ENCODE measurements at places on chromosomes 3 and 15.

- DNase-seq = no peak
Measured at GRCh38 chr3:119420196-119420595, 43.2 kb downstream of the TMEM39A start.

DNA sequence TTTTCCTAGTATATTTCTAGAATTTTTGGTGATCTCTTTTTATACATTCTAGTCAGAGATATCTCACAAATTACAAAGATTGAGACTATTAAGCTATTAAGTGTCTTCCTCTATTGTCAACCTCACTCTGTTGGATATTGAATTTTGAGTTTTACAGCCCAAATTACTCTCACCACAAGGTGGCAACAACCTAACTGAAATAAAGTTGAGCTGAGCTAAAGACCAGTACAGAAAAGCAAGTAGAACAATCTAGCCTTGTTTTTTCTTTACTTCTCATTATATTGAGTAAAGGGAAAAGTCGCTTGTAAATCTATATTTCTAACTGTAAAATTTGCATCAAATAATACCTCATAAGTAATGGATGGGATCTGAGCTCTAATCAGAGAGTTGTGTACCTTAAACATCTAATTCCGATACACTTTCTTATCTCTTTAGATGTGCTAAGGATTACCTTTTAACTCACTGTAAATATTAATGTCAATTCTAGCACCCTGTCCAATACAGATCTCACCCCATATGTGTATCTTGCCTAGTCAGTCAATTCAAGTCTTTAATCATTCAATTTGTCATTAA is 13.6 kb upstream of the COMMD2 start:
- peak; percentile 18 for DNase-seq

DNA sequence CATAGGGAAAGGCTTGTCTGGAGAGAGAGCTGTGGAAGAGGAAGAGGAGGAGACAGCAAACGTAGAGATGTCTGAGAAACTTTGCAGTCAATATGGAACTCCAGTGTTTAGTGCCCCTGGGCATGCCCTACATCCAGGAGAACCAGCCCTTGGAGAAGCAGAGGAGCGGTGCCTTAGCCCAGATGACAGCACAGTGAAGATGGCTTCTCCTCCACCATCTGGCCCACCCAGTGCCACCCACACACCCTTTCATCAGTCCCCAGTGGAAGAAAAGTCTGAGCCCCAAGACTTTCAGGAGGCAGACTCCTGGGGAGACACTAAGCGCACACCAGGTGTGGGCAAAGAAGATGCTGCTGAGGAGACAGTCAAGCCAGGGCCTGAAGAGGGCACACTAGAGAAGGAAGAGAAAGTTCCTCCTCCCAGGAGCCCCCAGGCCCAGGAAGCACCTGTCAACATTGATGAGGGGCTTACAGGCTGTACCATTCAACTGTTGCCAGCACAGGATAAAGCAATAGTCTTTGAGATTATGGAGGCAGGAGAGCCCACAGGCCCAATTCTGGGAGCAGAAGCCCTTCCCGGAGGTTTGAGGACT is 6.9 kb downstream of the MAP1A start:
- DNase-seq = peak; percentile 20

GRCh38 chr15:88021601-88022000 is 234.9 kb downstream of the NTRK3 start:
- DNase-seq = no peak

- DNase-seq = no peak
Measured at GRCh38 chr3:102480139-102480538, 45.3 kb downstream of the ZPLD1 start.

DNA sequence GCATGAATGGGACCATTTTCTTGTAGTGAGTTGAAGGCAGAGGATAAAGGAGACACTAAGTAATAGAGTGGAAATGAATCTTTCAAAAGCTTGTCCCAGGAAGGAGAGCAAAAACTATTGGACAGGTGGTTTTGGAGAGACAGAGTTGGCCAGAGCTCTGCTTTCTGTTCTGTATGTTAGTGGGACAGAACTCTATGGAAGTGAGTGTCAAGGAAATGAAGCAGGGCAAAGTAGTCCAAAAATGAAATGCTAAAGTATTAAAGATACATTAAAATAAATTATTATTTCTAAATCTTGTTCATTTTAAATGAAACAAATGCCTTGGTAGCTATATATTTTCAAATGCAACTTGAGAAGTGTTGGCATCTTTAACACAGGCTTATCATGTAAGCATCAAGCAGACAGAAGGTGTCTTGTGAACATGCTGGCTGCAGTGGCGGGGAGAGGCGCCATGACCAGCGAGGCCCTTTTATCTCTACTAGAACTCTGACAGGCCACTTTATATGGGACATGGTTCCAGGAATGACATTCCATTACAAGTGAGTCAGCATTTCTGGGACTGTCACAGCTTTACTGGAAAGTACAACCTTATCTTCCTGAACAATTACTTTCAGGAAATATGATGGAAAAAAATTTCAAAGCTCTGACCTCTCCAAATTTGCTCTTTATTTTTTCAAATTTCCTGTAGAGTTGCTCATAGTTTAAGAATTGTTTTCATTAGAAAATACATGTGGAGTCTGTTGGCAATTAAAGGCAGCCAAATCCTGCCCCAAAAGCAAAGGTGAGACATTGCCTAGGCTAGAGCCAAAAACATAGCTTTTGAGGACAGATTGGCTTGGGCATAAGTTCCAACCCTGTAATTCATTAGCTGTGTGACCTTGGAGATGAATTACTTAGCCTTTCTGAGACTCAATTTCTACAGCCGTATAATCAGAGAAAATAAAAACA is 106.5 kb downstream of the ECT2 start:
- no peak for DNase-seq

DNA sequence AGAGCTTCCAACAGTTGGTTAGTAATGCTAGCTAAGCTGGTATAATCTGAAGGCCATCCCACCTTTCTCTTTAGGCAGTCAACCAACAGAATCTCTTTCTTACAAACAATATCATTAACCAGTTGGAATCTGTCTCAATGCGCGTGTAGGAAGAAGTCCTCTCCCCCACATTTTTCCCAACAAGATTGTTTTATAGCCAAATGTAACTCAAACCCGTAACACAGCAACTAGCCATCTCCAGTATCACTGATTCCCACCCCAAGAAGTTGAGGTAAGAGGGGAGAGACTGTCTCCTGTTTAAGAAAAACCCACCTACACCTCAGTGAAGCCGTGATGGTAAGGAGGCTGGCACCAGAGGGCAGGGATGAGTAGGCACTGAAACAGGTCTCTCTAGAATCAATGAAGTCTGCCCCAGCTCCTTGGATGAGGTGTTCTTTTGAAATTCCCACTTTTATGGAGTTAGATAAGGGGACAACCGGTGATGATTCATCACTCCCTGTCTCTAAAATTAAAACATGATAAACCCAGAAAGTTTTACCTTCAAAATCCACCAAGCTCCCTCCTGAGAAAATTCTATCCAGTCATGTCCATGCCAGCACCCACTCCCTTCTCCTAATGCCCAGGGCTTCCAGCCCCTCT is 30.9 kb downstream of the CDC25A start:
- DNase-seq = no peak

- DNase-seq = no peak
Measured at GRCh38 chr3:89179355-89180001, 72.1 kb downstream of the EPHA3 start.

DNA sequence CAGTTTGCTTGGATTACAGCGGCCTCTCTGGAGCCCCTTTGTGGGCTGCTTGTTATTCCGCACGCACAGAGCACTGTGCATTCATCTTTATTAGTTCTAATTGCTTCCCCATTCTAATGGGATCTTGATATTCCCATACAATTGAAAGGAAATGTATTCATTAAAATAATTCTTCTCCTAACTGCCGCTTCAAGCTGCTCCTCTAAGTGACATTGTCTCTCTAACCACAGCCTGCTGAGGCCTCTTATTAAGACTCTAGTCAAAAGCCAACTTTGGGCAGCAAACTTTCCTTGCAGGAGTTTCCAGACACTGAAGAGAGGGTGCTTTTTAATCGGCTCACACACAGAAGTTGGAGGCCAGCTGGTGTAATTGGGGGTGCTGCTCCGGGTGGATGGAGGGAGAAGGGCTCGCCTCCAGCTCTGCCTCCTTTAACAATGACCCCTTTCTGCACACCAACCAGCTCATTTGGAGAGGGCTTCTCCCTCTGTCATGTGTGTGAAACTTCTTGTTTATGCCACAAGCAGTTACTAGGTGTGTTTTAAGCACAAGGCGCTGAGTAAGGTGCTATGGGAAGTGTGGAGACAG is 5.6 kb upstream of the MAGEF1 start:
- DNase-seq = no peak

GRCh38 chr3:31436830-31437229 is 95.9 kb upstream of the STT3B start:
- DNase-seq = no peak

- DNase-seq = no peak
Measured at GRCh38 chr15:37138591-37139215, 38.4 kb upstream of the MEIS2 start.

- no peak for DNase-seq
Measured at GRCh38 chr15:100994597-100995446, 75.7 kb downstream of the LRRK1 start.

DNA sequence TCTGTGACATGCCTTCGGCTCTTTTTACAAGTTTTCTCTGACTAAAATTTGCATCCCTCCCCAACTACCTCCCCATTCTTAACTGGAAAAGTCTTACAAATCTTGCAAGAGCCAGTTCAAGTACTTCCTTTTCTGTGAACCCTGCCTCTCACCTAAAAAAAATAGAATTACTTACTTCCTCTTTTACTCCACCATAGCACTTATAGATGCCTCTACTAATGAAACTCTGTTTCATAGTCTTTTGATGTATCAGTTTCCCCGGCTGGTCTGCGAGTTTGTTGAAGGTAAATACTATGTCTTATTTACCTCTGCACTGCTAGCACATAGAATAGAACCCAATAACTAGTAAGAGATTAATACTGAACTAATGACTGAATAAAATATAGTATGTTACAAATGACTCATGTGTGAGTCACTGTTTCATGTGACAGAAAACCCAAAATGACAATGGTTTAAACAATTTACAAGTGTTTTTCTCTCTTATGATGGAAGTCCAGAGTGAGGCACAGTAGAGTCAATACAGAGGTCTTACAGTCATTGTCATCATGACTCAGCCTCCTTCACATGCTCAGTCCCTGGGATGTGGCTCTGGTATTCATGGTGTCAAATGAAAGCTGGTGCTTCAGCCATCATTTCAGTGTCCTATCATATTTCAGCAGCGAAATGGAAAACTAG is 393.5 kb downstream of the RSL24D1 start:
- DNase-seq = no peak

DNA sequence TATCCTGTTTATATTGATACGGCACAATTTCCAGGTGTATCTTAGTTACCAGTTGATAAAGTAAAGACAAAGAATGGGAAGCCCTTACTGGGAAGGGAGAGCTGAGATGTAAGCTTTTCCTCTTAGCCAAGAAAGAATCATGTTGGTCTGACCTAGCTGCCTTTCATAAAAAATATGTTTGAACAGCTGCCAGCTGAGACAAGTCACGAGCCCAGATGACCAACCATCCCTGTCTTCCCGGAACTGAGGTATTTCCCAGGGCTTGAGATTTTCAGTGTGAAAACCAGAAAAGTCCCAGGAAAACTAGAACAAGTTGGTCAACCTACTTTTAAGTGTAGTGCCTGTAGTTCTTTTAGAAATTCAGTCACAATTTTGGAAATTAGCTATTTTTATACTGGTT is 3.6 kb upstream of the MYH15 start:
- no peak for DNase-seq

Data from GM13976 (cell line).